GM12864 (cell line): ENCODE measurements at places on chromosomes 7 and 10.
A peak's percentile ranks its signal among the peaks of the same experiment; 100 is the strongest.

DNA sequence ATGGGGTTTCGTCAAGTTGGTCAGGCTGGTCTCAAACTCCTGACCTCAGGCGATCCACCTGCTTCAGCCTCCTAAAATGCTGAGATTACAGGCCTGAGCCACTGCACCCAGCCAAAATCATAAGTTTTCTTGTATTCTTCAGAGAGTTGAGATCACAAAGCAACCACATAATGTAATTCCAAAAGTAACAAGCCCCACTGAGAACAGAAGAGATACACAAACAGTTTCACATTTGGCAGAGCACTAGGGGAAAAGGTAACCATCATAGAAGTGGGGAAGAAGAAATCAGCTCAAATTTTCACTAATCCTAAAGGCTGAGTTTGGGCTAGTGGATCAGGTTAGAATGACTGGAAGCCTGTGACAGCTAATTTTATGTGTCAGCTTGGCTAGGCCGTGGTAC is 5.4 kb upstream of the CEP41 start:
- no peak for DNase-seq

DNA sequence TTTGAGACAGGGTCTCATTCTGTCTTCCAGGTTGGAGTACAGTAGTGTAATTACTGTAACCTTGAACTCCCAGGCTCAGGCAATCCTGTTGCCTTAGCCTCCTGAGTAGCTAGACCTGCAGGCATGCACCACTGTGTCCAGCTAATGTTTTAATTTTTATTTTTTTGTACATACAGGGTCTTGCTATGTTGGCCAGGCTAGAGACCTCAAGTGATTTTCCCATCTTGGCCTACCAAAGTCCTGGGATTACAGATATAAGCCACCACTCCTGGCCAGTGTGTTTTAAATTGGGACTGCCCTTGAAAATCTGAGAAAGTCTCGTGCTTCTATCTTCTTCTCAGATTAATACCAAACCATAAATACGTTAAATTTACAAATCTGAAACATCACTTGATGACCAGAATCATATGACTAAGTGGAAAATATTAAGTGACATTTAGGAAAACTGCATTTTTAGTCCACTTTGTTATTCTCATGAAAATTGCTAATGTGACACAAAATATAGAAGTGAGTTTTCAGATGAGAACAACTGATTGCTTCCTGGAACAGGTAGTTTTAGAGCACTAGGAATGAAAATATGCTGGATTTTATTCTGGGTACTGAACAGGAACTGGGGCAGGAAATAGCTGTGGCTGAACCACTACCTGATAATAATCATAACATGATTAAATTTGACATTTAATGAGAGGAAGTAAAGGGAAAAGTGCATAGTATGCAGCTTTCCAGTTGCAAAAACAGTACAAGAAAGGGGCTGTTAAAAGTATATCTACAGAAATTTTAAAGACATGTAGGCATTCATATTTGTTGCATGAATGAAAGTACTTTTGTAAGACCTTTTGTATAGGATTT is 4.2 kb downstream of the PHTF2 start:
- no peak for DNase-seq

- DNase-seq: no peak
Measured at GRCh38 chr10:405648-406047, 270.4 kb downstream of the ZMYND11 start.

DNA sequence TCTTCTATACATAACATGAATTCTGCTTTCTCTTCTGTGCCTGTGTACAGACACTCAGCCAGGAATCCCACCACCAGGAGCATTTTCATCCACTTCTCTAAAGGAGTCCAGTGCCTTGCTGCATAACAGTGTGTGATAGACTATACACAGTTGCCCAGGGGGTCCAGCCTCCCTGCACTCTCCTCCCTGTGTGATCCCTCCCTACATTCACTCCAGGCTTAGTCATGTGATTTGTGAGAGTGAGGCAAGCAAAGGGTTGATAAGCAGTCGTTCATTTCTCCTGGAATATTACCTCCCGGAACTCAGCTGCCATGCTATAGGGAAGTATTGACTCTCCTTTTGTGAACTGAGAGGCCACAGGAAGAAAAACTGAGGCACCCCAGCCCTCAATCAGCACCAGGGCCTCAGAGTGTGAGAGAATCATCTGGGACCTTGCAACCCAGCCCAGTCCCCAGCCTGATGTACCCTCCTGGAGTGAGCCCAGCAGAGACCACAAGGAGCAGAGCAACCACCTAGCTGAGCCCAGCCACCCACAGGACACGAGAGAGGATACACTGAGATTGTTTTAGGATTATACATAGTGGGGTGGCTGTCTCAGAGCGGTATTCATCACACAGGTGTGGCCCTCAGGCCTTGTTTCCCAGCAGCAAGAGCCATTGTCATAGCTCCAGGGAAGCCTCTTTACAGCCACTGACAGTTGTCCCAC is 45.0 kb upstream of the EEPD1 start:
- no peak for DNase-seq

DNA sequence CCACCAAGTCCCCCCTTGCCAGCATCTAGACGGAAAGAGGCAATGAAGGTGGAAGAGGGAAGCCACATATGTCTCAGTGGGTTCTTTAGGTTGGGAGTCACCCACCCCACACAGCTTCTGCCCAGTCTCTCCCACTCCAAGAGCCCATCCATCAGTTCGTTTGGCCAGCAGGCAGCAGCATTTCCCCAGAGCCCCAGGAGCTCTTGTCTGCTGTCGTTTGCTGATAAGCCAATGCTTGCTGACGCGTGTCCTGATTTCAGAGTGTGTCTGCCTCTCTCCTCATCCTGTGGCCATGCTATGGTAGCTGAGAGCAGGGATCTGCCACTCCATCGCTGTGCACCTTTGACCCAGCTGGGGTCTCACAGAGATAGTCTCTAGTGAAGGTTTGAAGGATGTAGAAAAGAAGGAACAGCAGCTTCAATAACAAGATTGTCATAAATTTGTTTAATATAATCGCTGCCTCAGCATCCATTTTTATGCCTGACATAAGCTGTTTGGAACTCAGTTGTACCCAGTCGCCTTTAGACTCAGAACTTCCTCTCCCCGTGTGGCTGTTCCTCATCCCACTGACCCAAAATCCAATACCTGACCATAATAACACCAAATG is 39.4 kb upstream of the GDF10 start:
- no peak for DNase-seq

GRCh38 chr10:94091649-94092048 is 97.9 kb downstream of the PLCE1 start:
- no peak for DNase-seq

GRCh38 chr7:45586542-45587520 is 12.7 kb downstream of the ADCY1 start:
- DNase-seq: no peak

DNA sequence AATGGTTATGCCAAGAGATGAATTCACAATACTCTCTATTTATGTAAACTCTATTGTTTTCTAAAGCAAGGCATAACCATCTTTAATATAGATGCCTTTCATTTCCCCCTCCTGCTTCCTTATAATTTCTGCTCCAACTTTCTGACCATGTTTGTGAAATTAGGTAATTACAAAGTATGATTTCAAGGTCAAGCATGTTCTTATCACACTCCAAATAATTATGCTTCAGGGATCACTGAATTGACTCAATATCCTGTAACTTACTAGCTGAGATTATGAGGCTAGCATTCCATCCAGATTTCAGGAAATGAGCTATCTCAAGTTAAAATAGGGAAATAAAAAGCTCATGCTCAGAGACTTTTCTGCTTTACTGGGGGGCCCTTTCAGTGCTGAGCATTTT is 655.9 kb upstream of the IGFBP3 start:
- DNase-seq: no peak

DNA sequence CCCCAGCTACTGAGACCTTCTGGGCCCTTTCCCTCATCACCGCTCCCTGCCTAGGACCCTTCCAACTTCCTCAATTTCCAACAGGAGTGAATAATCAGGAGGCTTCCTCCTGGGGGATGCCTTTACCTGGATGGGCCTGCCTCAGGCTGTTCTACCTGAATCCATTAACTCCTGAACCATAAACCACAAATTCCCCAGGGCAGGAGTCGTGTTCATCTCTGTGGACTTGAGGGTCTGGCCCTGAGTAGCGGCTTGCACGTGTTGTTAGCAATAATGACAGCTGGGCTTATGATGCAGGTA is 105.1 kb upstream of the GPR26 start:
- no peak for DNase-seq

- DNase-seq: no peak
Measured at GRCh38 chr7:131302446-131302845, 25.2 kb upstream of the MKLN1 start.

DNA sequence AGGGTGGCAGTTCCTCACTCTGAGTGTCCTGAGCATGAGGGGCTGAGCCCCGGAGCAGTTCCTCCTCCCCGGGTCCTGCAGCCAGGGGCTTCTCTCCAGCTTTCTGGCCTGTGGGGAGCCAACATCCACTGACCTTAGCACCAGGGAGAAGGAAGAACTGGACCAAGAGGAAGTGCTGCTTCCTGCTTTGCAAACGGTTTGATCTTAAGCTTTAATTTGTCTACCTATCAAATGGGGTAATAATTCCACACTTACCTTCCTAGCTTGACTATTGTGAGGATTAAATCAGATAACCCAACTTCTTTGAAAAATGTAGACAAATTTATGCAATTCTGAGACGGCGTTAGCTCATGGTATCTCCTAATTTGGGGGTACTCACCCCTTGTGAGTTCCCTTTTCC is 2.0 kb downstream of the NOBOX start:
- no peak for DNase-seq

GRCh38 chr7:96076350-96076707 is 245.6 kb downstream of the SLC25A13 start:
- DNase-seq: no peak

- DNase-seq: no peak
Measured at GRCh38 chr10:66318761-66319160, 607.1 kb upstream of the LRRTM3 start.

DNA sequence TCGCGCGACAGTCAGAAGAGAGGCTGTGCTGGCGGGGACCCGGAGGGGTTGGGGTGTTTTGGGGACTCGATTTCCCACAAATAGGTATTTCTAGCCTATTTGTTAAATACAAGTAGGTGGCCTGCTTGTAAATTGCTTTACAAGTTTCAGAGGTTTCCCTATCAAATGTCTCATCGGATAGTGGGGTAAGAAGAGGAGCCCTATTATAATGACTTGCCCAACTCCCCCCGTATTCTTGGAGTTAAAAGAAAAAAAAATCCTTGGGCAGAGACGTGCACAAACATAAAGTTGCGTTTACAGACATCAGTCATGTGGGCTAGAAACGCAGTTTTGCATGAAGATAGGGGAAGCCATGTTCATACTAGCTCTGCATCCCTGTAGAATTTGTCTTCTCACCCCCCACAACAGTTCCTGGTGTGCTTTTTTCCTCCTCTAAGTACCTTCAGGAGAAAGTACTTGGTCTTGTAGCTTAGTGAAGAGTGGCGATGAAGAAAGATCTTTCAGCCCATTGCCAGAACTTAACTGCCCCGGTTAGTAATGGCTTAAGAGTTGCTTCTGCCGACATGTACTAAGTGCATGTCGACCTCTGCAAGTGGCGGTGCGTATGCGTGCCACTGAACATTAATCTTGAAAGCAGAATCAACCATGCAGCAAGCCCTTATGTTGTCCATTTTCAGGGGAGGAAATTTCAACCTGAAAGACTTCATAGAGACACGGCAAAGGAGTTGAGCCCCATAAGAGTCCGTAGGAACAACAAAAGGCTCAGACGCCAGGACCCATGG is 832 bp upstream of the TIAL1 start:
- peak; percentile 67 for DNase-seq

- DNase-seq: no peak
Measured at GRCh38 chr10:130742941-130743675, 568.4 kb downstream of the TCERG1L start.

DNA sequence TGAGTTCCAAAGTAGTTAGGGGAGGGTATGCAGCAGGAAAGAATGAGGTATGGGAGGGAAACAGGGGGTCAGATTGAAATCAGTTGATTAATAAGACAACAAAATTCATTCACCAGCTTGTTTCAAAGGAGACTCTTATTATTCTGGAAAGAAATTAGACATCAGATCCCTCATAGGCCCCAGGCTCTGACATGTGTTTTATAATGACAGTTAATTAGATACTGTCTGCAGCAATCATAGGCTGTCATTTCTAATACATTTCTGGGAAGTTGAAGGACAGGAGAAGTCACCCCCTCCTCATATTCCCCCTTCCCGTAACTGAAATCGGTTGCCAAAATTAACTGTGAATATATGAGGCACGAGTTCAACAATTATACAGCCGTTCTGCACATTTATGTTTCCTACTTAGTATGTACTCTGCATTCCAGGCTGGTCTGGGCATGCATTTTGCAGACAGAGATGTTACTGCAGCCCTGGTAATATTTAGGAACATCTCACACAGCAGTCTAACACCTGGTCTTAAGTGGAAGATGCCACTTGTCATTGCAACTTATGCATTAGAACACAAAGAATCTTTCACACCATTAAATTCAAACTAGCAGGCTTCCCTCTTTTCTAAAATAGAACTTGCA is 355.2 kb upstream of the LRGUK start:
- DNase-seq: no peak

- no peak for DNase-seq
Measured at GRCh38 chr7:130900471-130901076, 166.6 kb upstream of the KLF14 start.

DNA sequence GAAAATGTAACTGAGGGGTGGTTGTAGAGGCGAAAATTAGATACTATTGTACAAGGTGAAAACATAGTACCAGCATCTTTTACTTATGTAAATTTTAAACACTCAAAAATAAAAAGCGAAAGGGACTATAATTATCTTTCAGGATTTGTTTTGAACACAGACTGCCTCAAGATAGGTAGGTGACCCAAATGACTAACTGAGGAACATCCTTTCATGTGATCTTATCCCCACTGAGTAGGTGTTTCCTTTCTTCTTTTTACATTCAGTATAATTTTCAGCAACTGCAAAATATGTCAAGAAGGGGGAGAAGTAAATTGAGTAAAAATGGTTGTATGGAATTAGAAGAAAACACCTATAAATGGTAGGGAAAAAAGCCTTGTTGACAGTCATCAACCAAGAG is 236.7 kb downstream of the PHF14 start:
- no peak for DNase-seq

DNA sequence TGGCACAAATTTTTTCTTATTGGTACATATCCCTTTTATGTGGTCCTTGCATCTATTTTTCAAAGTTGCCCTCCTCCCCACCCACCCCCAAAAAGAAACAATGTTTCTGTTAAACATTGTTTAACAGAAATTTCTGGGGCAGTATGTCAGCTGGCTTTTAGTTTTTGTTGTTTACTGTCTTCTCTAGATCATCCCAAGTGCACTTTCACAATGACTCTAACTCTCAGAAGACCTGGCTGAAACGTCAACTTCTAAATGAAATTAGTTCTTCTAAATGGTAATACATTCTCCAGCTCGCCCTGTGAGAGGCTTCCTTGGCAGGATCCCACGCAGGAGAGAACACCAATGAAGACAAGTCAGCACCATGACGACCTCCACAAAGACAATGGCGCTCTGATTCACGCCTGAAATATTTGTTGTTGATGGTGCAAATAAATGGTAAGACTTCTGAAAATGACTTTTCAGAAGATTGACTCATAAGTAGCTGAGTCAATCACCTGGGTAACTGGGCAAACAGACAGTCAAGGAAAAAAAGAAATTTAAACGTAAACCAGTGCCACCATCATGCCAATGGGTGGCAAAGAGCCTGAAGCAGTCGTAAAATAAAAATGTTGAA is 293.7 kb downstream of the FZD1 start:
- no peak for DNase-seq

GRCh38 chr10:33333260-33334101 is 986 bp downstream of the NRP1 start:
- peak; percentile 0 for DNase-seq
